ENCODE measurements at places on chromosomes 1 and 21.

DNA sequence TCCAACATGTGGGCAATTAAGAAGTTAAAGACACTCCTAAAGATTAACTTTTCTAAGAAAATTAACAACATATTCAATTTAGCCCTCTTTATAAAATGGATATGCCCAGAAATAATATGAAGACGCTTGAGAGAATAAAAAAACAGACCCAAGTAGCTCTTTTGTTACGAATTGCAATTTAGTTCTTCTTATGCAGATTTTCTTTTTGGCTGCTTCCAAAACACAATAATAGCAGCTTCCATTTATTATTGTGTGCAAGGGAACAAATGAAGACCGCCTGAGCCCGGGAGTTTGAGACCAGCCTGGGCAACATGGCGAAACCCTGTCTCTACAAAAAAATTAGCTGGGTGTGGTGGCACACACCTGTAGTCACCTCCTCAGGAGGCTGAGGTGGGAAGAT, 50.4 kb upstream of the BCL10 start:
- DNase-seq = no peak

GRCh38 chr1:226951286-226952117, 11.4 kb downstream of the COQ8A start:
- no peak for DNase-seq

DNA sequence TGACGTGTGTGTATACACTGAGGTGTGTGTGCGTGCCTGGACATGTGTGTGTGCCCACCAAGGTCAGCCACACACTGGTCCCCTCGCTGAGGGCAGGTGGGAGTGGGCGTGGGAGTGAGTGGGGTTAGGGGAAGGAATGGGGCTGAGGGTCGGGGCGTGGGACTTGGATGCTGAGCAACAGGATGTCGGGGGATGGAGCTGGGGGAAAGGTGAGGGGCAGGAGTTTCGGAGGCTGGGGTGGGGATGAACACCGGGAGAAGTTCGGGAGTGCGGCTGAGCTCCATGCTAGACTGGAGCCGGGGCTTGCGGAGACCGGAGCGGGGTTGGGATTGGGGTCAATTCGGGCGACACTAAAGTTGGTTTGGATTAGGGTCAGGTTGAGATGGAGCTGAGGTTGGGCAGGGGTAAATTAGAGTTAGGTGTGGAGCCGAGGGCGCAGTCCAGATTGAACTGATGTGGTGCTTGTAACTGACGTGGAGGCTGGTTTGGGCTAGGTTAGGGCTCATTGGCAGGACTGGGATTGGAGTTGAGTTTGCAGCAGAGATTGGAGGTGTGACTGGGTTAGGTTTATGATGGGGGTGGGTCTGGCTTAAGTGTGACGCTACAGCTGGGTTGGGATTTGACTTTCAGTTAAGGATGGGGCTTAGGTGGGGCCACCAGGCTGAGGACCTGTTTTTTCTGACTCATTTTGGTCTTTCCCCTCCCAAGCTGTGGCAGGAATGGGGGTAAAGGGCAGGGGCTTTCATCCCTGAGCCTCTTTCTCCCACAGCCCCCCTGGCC, 3.3 kb upstream of the GUCA2A start:
- DNase-seq = no peak

- DNase-seq = no peak
These were observed 206.6 kb downstream of the PBX1 start for GRCh38 chr1:164765557-164765956.

DNA sequence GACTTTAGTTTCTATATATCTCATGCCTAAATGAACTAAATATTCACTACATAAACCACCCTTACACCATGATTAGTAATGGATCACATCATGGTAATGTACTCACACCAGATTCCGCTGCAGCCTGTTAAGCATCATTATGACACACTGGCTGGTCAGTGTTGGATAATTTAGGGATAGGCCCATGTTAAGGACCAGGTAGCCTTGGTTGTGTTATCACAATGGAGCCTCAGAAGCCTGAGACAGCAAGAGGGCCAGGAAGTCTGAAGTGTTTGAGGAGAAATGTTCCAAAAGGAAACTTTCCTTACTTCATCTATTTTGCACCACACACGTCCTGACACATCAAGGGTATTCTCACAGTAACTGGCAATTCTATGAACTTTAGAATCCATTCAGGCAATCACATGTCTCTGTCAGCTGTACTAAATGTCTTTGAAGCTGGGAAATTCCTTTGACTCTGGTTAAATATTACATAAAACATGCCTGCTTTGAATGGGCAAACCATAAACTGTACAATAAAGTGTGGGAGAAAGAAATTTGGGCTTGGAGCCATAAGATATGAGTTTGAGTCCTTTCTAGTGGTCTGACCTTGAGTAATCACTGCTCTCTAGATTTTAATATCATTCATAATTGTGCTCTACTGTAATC, 105.3 kb upstream of the DPT start:
- no peak for DNase-seq

DNA sequence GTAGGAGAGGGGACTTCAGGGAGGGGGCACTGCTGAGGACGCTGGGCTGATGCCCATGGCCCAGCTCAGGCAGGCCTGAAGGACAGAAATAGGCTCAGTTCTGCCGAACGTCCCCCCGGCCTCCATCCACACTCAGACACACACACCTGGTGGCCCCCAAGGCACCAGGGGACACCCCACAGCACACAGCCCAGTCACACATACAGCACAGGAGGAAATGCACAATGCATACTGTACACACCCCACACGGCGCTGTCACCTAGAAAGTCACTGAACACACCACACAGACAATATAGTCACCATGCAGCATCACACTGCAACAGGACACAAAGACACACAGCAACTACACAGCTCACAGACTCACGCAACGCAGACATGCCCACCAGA, 562 bp downstream of the SYTL1 start:
- DNase-seq = no peak

- DNase-seq = no peak
These were observed 831.1 kb downstream of the LRRIQ3 start for GRCh38 chr1:73366734-73367413.

DNA sequence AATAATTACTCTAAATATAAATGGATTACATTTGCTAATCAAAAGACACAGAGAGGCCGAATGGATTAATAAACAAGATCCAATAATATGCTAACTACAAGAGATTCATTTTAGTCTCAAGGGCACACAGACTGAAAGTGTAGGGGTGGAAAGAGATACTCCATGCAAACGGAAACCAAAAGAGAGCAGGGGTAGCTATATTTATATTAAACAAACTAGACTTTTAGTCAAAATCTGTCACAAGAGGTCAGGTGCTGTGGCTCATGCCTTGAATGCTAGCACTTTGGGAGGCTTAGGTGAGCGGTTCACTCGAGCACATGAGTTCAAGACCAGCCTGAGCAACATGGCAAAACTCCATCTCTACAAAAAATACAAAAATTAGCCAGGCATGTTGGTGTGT, 33.6 kb upstream of the DISP1 start:
- DNase-seq = no peak

DNA sequence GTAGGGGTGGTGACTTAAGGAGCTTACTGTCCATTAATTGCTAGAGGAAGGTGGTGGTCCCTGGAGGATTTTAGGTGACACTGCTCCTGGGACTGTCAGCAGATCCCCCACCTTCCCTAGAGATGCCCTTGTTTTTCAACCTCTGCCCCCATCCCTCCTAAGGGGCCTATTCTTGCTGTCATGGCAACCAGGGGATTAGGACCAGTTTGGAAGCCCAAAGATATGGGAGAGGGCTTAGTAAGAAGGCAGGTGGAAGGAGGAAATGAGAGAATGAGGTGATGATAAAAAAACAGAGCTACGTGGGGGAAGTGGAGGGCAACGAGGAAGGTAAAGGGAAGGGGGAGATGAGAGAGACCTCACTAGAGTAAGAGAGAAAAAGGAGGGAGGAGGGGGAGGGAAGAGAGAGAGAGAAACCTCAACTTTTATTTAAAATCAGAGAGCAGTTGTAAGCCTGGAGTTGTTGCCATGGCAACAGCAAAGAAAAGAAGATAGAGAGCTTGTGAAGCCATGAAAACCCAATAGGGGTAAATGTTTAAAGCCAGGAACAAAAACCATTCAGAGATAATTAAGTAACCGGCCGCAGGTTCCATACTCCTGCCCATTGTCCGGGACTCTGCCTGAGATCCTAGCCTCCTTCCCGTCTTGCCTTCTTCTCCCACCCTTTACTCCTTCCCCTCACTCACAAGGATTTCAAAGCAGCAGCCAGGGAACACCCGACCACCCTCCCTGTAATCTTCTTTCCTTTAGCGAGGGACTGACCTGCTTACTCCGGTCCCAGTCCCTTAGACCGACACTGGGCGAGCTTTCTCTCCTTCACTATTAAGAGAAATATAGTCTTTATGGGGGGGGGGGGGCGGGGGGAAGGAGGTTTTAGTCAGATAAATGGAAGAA, 20.6 kb downstream of the KIRREL1 start:
- DNase-seq = no peak

- DNase-seq = no peak
These were observed 326.5 kb downstream of the PDE4B start for GRCh38 chr1:66119148-66119547.

DNA sequence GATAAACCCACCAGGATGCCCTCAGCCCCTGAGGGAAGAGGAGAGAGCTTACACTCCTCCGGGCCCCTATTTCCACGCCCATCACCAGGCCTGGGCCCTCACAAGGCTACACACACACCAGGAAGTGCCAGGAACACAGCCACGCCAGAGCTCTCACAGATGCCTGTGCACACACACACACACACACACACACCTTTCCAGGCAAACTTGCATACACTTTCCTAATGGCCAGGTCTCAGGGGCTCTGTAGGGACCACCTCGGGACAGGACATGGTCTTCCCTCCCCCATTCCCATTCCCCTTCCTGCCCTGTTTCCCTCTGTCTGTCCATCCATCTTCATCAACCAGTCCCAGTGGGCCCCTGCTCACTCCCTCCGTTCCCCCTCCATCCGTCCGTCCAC, 9.7 kb upstream of the EPHA2 start:
- no peak for DNase-seq

DNA sequence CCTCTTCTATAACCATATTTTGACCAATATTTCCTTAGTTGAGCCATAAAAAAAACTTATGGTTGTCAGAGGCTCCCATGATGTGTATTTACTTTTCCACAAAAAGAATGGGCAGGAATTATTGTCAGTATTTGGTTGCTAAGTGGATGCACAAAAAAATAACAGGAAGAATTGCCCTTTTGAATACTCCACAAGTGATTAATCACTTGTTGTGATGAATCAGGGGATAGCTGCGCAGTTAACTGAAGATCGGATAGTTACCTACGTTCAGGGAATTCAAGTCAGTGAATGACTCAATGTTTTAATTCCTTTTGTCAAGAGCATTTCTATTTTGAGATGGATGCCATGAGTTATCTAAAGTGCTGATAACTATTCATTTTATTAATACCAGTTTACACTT, 785.2 kb upstream of the B3GALT2 start:
- no peak for DNase-seq

GRCh38 chr1:212313616-212314015, 28.4 kb downstream of the PPP2R5A start:
- no peak for DNase-seq

GRCh38 chr1:22662986-22663408, 10.0 kb downstream of the C1QB start:
- no peak for DNase-seq

DNA sequence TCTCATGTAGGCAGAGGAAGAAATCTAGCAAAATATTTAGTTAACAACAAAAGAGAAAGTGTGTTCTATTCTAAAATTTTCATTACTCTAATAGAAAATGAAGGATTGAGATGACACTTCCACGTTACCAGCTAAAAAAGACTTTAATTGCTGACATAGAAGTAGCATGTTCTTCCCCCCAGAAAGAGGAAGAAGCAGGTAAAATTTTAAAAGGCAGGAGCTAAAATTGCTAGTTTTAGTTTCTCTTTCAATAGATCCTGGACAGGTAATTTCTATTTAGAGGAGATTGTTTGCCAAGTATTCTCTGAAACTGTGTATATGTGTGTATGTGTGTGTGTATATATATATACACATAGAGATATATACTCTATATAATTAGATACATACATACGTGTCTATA, 248.1 kb upstream of the FMN2 start:
- no peak for DNase-seq

DNA sequence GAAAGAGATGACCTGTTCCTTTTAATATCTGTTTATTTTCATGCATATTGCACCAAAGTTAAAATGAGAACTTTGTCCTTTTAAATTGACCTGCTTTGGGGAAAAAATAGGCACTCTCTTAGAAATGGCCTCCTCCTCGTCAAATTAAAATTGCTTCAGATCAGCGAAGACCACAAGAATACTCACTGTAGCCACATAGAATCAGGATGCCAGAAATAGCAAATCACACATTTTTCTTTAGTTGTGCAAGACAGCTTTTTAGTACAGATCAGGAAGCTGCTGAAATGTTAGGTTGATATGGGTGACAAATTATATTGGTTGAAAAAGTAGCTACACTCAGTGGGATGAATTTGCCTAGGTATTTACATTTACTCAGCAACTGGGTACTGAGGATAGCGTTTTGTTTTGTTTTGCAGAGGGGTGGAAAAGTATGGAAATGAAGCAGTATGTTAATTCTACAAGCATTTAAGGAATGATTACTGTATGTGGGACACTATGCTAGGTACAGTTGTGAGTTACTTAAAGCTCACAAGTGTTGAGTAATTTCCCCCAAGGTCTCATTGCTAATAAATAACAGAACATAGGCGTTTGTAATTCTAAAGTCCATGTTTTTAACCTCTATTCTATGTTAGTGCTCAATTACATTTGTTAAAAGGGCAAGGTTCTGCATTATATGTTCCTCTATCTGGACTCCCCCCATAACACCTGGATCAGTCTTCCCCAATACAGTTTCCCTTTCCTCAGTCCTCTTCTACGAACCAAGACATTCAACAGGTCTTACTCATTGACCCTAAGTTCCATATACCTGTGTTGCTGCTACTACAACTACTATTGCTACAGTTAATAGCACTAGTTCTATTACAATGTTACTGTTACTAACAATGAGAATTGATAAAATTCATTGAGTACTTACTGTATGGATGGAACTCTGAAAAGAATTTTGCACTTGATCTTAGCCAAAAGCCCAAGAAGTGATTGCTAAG, 99.4 kb upstream of the S1PR1 start:
- no peak for DNase-seq

GRCh38 chr1:85137660-85138059, 63.2 kb downstream of the SYDE2 start:
- DNase-seq = peak; percentile 46

- DNase-seq = no peak
These were observed 24.8 kb upstream of the THEM4 start for GRCh38 chr1:151934048-151934493.

DNA sequence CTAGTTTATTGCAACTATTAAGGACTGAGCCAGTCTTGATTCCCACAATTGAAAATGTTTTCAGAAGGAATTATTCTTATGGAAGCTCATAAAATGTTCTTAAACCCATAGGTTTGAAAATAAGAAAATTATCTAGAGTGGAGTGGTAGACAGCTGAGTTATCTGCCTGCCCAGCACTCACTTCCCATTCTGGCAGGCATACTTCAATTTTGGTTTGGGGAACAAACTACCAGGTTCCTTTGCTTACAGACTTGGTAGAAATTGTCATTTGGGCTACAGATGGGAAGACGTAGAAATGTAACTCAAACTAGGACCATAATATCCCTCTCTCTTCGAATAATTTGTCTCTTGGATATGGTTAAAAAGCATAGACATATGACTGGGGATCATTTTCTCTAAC, 18.4 kb downstream of the JUN start:
- DNase-seq = no peak
